ENCODE measurements at places on chromosomes 12 and 14.

DNA sequence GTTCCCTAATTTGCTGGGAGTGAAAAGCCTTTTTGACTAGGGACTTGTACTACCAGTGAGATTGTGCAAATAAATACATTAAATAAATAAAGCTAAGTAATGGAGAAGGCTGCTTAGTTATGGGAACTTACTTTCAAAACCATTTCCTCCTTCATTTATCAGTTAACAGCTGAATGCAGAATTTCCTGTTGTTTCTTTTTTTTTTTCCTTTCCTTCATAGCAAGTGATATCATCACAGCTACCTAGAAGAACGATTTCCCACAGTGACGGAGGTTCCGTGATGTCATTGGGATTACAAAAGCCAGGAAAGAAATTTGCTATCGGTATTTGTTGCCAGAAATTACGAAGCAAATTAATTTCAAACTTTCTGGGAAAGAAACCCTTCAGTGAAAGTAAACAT is 42.1 kb upstream of the SOCS2 start:
- no peak for DNase-seq

DNA sequence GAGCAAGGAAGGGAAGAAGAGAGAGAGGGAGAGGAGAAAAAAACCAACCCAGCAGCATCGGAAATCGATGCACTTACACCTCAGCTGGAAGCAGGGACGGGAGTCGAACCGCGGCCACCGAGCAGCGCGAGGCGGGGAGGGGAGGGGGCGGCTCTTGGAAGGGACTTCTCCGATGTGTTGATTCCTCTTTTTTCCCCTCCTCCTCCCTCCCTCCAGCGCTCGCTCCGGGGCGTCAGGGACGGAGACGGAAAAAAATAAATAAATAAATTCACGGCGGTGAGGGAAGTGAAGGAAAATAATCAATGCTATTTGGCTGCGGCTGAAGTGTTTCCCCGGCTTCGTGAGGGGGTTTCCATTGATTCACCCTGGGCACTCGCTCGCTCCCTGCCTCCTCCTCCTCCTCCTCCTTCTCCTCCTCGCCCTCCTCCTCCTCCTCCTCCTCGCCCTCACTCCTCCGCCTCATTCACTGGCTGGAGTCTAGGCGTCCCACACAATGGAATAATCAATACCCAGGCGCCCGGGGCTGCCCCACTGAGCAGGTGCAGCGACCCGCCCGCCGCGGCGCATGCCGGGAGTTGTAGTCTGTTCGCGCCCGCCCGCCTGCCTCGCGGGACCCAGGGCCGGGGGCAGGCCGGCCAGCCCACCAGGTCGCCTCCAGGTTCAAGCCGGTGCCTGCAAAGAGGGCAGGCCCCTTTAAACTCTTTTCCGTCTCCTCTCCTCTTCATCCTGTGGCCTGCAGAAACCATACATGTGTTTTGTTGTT is at the start of gene ZFHX2:
TSS of gene ZFHX2 (minus strand) at position 500 of the 763 bp plus-strand sequence. CDS start 16,440 bp downstream, outside the sequence.
- DNase-seq = peak; percentile 79

DNA sequence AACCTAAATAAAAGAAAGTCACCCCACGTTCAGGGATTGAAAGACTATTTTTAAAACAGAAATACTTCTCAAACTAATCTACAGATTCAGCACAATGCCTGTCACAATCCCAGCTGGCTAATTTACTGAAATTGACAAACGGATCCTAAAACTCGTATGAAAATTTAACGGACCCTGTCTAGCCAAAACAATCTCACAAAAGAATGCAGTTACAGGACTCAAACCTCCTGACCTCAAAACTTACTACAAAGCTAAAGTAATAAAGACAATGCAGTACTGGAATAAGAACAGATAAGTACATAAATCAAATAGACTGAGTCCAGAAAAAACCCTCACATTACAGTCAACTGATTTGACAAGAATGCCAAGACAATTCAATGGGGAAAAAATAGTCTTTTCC is 48.8 kb downstream of the IPO8 start:
- no peak for DNase-seq

- no peak for DNase-seq
These were observed 905.0 kb upstream of the ATXN7L3B start for GRCh38 chr12:73632661-73633060.

Data from activated B cell treated with CpG ODN at 0.5 μM for 24 hours (primary cell).